ENCODE measurements at places on chromosomes 13 and 19.
A peak's percentile ranks its signal among the peaks of the same experiment; 100 is the strongest.

DNA sequence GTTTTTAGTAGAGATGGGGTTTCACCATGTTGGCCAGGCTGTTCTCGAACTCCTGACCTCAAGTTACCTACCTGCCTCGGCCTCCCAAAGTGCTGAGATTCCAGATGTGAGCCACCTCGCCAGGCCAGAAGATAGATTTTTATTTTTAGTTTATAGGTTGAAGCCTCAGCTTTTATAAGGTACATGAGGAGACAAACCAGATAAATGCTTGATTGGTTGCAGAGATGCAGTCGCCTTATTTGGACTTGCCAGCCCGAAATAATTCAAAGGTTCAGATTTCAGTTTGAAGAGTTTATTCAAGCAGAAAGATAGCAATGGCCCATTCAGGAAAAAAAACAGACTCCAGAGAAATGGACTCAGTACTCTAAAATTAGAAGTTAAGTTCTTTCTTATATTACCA is 3.1 kb downstream of the ZNF69 start:
- DNase-seq = no peak

- DNase-seq = no peak
These were observed 80.0 kb downstream of the KDM4B start for GRCh38 chr19:5048727-5049553.

- no peak for DNase-seq
These were observed 46.7 kb upstream of the POSTN start for GRCh38 chr13:37645181-37645740.

- DNase-seq = no peak
These were observed 38.8 kb upstream of the F7 start for GRCh38 chr13:113066746-113067145.

- DNase-seq = no peak
These were observed 71.0 kb downstream of the ITGBL1 start for GRCh38 chr13:101523154-101524131.

DNA sequence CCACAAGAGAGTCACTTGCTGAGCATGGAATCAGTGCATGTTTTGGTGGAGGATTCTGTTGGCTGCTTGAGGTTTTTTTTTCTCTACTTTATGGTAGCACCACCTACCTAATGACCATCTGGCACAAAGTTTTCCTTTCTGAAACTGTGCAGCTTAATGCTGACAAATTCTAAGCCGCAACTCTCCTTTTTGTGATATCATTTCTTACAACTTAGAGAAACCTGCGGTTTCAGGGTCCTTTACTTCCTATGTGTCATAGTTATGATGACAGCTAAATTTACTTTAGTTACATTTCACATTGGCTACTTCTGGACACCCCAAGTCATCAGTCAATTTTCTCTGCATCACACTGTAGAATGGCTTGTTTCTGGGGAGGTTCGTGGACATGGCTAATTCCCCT is 115.4 kb upstream of the TMTC4 start:
- DNase-seq = no peak

GRCh38 chr13:112573710-112574109 is 14.2 kb downstream of the TUBGCP3 start:
- DNase-seq = no peak

- DNase-seq = no peak
These were observed 2.8 kb upstream of the SIGLECL1 start for GRCh38 chr19:51247972-51248590.

DNA sequence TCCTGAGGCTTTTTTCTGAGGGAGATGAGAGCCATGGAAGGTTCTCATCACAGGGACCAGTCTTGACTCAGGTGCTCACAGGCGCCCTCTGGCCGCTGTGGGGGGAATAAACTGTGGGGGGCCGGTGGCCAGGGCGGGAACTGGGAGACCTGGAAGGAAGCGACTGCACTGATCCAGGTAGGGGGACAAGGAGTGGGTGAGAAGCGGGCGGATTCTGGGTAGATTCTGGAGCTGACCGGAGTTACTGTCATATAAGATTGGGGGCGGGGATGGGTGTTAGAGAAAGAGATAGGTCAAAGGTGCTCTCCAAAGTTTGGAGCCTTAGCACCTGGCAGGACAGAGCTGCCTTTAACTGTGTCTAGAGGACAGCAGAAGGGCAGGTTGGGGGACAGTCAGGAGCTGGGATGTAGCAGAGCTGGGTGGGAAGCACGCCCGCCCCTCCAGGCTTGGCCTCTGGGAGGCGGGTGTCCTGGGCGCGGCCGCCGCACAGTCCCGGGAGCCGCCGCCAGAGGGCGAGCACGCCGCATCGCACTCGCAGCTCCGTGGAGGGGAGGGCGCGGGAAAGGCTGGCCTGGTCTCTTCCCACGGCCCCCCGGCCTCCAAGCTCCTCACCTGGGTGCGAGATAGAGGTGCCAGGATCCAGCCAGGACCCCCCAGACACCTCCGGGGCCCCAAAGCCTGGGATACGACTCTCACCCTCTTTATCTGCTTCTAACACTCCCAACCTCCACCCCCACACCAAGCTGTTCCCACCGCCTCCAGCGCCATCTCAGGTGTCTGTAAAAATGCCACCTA is 4.2 kb upstream of the DAND5 start:
- DNase-seq = peak; percentile 79

DNA sequence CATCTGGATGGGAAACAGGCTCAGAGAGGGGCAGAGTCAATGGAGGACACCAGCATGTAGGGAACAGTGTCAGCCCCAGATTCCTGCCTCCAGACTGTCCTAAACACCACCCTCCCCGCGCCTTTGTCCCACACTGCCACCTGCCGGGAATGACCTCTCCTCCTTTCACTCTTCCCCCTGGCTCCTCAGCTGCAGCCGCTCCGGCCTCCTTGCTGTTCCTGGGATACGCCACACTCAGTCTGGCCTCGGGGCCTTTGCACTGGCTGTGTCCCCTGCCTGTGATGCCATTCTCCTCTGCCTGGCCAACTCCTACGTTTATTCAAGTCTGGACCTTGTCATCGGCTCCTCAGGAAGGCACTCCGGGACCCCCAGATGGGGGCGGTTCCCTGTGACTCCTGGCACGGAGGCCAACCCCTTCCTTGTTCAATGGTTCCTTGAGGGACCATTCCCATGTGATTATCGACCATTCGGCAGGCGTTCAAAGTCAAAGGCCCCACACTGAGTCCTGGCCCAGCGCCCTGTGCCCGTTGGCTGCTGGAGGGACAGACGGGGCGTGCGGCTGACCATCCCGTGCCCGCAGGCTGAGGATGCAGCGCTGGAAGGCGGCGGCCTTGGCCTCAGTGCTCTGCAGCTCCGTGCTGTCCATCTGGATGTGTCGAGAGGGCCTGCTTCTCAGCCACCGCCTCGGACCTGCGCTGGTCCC is 15.8 kb downstream of the FUT6 start:
- DNase-seq = no peak

- no peak for DNase-seq
These were observed 19.9 kb upstream of the CACTIN start for GRCh38 chr19:3646336-3647092.

DNA sequence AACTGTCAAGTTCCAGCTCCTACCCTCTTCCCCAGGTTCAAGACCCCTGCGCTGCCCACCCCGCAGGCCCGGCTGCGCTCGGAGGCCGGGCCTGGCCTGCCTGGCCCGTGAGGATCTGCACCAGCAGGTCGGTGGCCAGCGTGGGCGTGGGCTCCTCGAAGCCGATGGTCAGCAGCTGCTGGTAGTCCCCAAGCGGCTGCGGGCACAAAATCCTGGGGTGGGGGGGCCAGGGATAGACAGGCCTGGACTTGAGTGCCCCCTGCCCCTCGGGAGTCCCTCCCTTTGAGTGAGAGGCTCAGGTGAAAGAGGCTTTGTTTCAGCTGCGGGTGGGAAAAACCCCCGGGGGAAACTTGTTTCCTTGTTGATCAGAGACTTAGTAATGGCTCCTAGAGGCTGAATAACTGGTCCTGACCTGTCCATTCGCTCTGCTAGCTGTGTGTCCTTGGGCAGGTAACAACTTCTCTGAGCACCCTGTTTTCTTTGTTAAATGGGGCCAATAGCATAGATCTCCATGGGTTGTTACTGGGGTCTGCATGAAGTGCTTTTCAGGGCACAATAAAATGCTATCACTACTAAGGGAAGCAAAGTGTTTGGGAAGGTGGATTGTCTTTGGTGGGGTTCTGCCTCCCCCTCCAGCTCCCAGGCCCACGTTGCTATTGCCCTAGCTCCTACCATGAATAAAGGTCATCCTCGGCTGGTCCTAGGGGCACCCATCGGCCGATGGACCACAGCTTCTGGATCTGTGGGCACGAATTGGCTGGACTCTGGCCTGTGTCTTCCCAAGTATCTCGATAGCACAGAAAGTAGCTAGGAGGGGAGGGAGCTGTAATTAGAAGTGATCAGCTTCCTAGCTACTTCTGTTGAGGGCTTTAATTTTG is 3.5 kb downstream of the C19orf67 start:
- no peak for DNase-seq

DNA sequence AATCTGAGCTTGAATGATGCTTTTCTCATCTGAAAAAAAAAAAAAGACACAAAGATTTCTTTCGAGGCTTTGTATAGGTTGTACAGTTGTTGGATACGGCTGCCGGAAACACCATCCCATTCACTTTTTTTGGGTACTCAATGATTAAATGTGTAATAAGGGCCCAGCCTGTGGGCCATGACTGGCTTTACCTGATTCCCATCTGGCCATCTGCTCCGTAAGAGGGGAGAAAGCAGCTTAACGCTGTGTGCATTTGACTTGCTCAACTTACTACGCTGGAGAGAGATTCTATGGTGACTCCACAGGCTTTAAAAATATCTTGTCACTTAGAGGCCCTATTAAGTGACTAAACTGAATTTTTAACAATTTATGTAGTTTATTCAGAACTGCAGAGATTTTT is 731 bp downstream of the ZNF558 start:
- DNase-seq = no peak

DNA sequence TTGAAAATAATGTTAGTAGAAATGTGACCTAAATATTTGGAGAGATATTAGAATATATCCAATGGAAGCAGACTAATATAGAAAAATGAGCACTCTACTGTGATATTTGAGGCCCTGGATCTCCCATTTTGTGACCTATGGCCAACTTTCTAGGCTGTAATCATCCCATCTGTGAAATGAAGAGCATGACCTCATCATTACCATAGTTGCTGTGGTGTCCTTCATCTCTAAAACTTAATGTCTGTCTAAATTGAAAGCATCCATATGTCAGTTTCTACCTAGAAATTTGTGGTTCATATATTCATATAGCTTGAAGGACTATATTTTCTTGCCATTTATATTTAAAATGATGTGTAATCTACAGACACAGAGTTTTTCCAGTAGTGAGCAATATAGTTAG is 41.6 kb downstream of the PAN3 start:
- DNase-seq = no peak

DNA sequence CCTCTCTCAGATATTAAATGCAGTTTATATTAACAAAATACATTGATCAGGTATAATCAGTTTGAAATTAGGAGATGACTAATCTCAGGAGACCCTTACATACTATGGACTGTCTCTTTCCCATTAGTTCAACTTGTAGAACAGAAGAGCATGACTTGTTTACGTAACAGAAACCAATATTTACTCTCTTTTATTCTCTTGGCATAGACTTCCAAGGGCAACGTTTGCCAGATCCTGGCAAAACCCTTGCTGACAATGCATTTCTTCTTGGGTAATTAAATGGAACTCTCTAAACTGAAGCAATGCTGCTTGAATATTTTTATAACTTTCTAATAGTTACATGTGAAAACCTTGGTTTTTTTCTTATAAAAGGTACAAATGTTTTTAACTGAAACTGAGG is 68.3 kb upstream of the MYO16 start:
- no peak for DNase-seq

- no peak for DNase-seq
These were observed 22.9 kb downstream of the CYP4F2 start for GRCh38 chr19:15874821-15875474.

- DNase-seq = no peak
These were observed 37.7 kb downstream of the ACSBG2 start for GRCh38 chr19:6173190-6173589.

- no peak for DNase-seq
These were observed 1.1 kb downstream of the PAF1 start for GRCh38 chr19:39389631-39390414.

All from stimulated activated CD4-positive, alpha-beta T cell treated with anti-CD3 and anti-CD28 coated beads, Interleukin-12 subunit alpha, Interleukin-12 subunit beta, amount 100 ng/mL, for 48 hours (primary cell).